ENCODE measurements at places on chromosomes 7 and 10.

DNA sequence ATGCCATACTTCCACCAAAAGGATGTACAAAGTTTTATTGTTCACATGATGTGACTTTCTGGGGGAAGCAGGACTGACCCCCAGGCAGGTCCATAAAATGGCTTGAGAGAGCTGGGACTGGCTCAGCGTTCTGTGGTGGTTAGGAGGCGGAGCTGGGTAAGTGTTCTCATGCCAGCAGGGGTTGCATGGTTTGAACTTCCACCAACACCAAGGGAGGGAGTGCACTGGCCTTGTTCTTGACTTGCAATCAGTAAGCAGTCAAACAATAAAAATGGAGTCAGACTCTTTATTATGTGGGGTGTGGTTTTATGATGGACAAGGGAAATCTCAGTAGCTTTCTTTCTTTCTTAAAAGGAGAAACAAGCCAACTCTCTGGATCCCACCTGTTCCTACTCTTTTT, 95.4 kb upstream of the PRR15 start:
- no peak for DNase-seq

- DNase-seq: no peak
Observed at GRCh38 chr7:25832929-25833328, 319.1 kb upstream of the NFE2L3 start.

DNA sequence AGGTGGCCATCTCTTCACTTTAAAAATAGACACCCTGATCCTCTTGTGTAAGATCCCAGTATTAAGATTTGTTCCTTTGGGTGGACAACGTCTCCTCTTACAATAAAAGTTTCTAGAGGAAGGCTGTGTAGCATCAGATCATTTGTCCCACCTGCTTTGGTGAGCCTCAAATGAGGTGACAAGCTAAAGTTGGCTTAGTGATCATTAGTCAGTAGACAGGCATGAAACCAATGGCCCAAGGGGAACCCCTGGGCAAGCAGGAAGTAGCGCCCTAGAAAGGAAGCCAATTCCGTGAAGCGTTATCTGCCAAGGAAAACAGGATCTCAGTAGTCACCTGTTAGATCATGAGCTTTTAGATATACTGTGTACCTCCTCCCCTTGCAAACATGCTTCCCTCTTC, 66.8 kb downstream of the PCGF5 start:
- no peak for DNase-seq

DNA sequence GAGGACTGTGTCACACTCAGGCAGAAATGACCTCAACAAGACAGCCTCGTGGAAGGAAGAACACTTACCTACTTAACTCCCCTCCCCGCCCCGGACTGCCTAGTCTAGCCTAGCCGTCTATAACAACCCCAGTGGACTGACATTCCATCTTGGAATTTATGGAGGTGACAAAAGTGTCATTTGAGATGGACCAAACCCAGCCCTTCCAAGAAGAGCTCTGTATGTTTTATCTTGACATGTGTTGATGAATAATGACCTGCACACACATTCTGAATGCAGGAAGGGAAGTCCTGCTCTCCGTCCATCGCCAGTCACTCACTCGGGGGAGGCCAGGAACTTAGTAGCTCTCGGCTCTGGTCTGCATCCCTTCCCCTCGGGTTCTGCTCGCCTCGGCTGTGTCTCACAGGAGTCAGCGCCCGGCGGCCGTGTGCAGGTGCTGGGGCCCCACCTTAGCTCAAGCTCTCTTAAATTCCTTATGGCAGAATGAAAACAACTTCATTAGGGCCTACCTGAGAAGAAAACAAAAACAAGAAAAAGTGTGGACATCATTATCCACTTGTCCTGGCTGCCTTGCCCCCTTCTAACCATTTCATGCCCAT, 140.9 kb upstream of the NPS start:
- DNase-seq: no peak

- DNase-seq: no peak
Observed at GRCh38 chr10:28248092-28248491, 54.8 kb downstream of the MPP7 start.

- no peak for DNase-seq
Observed at GRCh38 chr10:75394221-75394620, 7.3 kb downstream of the ZNF503 start.

GRCh38 chr7:147535701-147536111, 1054.9 kb upstream of the C7orf33 start:
- DNase-seq: no peak

- DNase-seq: no peak
Observed at GRCh38 chr10:17092216-17092944, 37.2 kb downstream of the CUBN start.

- DNase-seq: no peak
Observed at GRCh38 chr10:86267286-86268195, 99.1 kb downstream of the GRID1 start.

Data from GM10248 (cell line).